ENCODE measurements at places on chromosomes 16 and 17.
A peak's percentile ranks its signal among the peaks of the same experiment; 100 is the strongest.

GRCh38 chr17:10579270-10579669 is 29.8 kb upstream of the MYH2 start:
- no peak for DNase-seq

DNA sequence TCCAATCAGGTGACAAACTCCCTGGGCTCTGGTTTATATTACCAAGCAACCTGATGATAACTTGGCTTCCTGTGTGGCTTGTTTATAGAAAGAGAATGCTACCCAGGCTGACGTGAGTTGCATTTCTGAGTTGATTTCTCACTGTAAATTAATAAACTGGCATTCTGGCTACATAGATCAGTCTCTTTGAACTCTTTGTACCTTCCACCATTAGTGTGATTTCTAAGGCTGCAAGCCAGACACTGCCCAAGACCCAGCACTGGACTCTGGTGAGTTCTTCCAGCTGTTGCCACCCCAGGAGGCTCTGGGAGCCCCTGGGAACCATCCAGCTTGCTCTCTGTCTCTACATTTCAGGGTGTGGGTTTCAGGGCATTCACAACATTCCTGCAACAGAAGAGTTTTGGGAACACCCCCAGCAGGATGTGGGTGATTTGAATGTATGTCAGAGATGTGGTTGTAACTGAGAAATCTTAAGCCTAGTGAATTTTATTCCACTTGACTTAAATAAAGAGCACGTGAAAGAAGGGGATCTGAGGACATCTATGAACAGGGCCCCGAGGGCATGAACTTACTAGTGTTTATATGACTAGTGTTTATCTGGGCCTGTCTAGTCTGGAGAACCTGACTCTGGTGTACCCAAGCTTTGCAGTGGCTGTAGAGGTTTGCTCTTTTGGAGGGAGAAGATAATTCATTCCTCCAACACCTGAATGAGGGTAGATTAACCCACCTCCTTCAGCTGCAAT is 30.3 kb upstream of the LRRC37A start:
- DNase-seq: no peak

GRCh38 chr17:37234106-37234505 is 141.7 kb upstream of the C17orf78 start:
- no peak for DNase-seq

- DNase-seq: no peak
These were observed 190.6 kb downstream of the MAF start for GRCh38 chr16:79409978-79410377.

GRCh38 chr16:28924399-28924761 is 658 bp downstream of the RABEP2 start:
- no peak for DNase-seq

DNA sequence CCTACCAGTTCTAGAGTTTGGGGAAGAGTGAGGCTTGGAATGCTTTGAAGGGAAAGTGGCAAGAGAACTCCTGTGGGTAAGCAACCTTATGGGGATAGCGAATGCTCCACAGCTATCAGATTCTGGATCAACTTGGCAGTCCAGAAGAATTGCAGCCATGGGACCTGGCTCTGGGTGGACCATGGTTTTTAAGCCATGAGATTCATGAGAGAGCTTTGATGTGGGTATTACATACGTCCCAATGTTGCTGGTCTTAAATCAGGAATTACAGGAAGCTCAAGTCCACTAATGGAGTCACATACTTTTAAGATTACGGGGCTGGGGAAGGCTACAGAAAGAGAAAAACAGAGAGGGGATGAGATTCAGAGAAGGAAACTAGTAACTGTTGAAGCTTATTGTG is 142.5 kb upstream of the ELAC2 start:
- DNase-seq: no peak

DNA sequence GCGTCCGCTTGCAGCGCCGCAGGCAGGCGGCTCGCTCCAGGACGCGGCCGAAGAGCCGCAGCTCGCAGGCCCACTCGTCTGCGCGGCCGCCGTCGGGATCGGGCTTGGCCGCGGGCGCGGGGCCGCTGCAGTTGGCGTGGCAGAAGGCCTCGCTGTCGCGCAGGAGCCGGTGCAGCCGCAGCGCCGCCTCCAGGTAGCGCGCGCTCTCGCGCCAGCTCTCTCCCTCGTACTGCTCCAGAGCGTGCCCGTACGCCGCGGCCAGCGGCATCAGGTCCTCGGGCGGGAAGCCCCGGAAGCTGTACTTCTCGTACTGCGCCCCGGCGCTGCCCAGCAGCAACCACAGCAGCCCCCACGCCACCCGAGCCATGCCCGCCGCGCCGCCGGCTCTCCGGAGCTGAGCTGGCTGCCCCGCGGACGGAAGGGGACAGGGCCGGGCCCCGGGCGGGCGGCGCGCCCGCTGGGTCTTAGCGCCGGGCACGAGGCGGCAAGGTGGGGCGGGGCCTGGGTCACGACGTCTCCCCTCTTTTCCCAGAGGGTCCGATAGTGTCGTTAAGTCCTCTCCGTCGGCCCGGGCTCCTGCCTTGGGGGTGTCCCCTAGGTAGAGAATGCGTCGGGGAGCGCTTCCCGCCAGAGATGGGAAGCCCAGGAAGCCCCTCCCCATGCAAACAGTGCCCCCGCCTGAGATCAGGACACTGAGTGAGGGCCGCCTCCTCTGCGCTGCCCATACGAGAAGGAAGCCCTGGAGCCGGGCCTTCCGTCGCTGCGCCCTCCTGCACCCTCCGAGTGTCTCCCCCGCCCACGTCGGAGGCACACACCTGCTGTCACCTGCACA is at the start of gene P3H4:
Gene P3H4, minus strand, starts transcription at position 401 of the 832 bp plus-strand sequence. Its CDS starts 34 bp downstream, at position 367.
- peak; percentile 52 for DNase-seq

- DNase-seq: no peak
These were observed 37.7 kb upstream of the MEAK7 start for GRCh38 chr16:84541999-84542817.

DNA sequence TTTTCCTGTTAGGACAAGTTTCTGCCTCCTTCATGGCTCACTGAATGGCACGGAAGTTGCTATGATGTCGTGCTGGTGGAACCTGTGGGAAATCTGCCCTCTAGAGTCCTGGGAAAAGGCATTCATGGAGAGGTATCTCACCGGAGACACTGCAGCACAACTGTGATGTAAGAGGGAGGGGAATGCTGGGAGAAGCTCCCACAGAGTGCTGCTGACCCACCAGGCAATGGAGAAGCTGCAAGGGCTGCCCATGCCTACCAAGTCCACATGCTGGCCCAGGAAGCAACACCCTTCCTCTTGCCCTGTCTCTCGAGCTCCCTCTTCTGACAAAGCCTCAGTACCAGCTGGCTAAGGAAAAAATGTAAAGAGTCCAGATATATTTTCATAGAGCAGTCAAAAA is 45.2 kb upstream of the SLC5A11 start:
- no peak for DNase-seq

DNA sequence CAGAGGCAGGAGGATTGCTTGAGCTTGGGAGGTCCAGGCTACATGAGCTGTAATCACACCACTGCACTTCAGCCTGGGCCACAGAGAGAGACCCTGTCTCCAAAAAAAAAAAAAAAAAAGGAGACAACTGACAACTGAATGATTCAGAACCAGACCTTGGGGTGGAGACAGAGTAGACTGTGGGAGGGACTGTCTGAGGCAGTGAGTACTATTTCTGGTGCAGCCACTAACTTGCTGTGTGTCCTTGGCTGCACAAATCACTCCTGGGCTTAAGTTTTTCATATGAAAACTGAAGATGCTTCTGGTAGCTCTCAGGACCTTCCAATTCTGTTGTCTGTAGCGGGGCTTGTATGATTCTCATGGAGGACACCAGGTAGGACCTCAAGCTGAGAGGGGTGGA is 5.8 kb downstream of the ASB16 start:
- DNase-seq: no peak

- DNase-seq: no peak
These were observed 22.6 kb upstream of the CDYL2 start for GRCh38 chr16:80827007-80827406.

DNA sequence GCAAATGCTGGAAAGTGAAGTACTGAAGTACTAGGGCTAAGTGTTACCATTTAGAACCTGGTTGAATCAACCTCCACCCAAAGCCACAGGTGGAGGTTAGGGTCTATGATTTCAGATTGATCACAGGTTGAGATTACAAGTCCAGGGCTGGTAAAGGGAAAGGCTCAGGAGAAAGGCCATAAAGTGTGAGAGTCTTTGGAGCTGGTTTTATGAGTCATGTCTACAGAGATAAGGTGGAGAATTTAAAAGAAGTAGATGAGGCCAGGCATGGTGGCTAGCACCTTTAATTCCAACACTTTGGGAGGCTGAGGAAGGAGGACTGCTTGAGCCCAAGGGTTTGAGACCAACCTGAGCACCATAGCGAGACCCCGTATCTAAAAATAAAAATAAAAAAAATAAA is 221.7 kb upstream of the CDH11 start:
- DNase-seq: no peak

DNA sequence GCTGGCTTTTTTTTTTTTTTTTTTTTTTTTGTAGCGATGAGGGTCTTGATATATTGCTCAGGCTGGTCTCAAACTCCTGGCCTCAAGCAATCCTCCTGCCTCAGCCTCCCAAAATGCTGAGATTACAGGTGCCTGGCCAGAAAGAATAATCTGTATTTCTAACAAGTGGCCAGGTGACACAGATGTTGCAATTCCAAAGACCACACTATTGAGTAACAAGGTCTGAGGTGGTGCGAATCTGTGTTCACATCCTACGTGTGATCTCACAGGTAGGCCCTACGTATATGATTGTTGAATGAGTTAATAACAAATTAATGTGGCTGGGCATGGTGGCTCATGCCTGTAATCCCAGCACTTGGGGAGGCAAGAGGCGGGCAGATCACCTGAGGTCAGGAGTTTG is 33.3 kb downstream of the OTOA start:
- DNase-seq: no peak

GRCh38 chr16:27326738-27327585 is 13.2 kb downstream of the IL4R start:
- DNase-seq: no peak

- no peak for DNase-seq
These were observed 470.7 kb downstream of the SOX9 start for GRCh38 chr17:72591289-72592241.

GRCh38 chr16:8346294-8346693 is 244.0 kb downstream of the TMEM114 start:
- no peak for DNase-seq

DNA sequence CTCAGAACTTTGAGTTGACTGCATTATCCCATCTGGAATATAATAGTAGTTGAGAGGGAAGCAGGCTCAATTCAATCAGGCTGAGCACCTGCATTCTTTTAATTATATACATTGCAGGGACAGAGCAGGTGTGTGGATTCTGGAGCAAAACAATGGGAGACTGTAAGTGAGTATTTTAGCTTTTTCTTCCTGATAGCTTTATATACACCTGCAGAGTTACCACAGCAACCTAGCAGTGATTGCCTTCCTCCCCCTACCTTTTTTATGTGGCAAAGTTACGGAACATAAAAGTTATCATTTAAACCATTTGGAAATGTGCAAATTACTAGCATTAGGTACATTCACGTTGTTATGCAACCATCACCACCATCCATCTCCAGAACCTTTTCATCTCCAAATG is 25.4 kb upstream of the RHOT1 start:
- DNase-seq: no peak

- no peak for DNase-seq
These were observed 1.1 kb downstream of the ABCA10 start for GRCh38 chr17:69227541-69227940.

GRCh38 chr17:4711661-4712181 is 1.3 kb downstream of the ARRB2 start:
- DNase-seq: no peak

- no peak for DNase-seq
These were observed 50.8 kb upstream of the MAF start for GRCh38 chr16:79651363-79651762.

GRCh38 chr16:56637814-56638750 is at the start of gene MT1A:
Gene MT1A (plus strand): TSS chr16:56638666. CDS start chr16:56638739, 73 bp downstream.
- DNase-seq: no peak

DNA sequence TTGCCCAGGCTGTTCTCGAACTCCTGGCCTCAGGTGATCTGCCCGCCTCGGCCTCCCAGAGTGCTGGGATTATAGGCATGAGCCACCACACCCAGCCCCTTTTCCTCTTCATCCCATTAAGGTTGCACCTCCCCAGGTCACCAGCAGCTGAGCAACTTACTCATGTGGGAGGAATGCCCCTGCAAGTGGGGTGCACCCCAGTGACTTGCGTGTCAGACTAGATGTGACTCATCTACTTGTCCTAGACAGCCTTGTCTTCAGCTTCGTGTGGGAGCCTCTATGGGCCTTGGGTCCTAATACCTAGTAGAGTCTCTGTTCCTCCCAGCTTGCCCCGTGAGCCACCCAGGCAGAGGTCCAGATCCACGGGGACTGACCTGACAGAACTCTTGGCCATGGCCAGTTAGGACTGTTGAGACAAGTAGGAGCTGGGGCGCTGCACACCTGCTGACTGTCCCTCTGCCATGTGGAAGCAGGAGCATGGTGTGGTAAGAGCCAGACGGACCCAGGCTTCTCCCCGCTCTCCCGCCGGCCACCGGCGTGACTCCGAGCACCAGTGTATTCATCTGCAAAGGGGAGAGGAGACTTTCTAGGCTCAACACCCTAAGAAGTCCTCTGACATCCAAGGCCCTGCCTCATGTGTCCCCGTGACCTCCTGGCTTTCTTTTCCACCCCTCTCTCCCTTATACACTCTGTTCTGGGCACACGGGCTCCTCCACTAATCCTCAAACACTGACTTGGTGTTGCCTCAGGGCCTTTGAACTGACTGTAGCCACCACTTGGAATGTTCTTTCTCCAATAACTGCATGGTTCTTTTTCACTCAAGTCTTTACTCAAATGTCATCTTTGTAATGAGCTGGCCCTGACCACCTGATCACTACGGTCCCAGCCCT is 11.6 kb upstream of the CBX4 start:
- no peak for DNase-seq

DNA sequence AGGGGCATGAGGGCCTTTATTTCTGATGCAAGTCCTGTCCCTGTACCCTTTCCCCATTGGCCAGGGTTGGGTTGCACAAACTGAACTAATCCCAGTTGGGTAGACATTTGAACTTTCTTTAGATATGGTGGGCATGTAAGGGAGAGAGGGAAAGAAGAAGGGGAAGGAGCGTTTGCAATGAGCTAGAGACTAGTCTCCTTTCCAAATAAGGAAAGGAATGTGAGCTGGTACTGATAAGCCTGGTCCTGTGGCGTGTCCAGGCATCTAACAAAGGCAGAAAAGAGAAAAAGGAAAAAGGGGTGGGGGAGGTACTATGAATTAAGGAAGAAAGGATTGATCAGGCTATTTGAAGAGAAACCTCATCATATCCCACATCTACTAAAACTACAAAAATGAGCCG is 20.3 kb downstream of the CHMP6 start:
- DNase-seq: no peak

- DNase-seq: peak; percentile 29
These were observed 23.0 kb downstream of the RANBP10 start for GRCh38 chr16:67783353-67783725.

- DNase-seq: no peak
These were observed 11.7 kb upstream of the CNTNAP4 start for GRCh38 chr16:76265434-76266045.
